NCI-H82 (cell line): ENCODE measurements at places on chromosomes 1 and 21.

DNA sequence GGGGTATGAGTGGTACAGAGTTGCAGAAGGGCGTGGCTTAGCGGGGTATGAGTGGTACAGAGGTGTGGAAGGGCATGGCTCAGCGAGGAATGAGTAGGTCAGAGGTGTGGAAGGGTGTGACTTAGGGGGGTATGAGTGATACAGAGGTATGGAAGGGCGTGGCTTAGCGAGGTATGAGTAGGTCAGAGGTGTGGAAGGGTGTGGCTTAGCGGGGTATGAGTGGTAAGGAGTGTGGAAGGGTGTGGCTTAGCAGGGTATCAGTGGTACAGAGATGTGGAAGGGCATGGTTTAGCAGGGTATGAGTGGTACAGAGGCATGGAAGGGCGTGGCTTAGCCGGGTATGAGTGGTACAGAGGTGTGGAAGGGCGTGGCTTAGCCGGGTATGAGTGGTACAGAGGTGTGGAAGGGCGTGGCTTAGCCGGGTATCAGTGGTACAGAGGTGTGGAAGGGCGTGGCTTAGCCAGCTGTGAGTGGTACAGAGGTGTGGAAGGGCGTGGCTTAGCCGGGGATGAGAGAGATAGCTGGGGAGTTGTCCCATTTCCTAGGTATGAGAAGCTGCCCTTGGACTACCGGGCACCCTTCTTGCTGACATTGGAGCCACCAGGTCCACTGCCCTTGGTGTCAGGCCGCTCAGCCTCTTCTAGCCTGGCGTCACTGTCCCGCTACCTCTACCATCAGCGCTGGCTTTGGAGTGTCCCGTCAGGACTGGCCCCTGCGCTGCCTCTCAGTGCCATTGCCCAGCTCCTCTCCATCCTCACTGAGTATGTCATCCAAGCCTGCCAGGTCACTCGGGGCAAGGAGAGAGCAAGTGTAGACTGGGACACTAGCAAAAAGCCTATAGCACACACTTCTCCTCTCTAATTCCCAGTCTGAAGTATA, 29.8 kb downstream of the HYI start:
- no peak for DNase-seq

GRCh38 chr1:110800079-110800478, 72.9 kb upstream of the CD53 start:
- DNase-seq: peak; percentile 13

- DNase-seq: peak; percentile 99
Measured at GRCh38 chr1:165441166-165441880, 3.6 kb downstream of the RXRG start.

- DNase-seq: peak; percentile 50
Measured at GRCh38 chr1:46183079-46183847, 7.0 kb upstream of the P3R3URF start.

GRCh38 chr1:152681616-152682015, 4.3 kb upstream of the LCE2B start:
- peak; percentile 13 for DNase-seq

- no peak for DNase-seq
Measured at GRCh38 chr1:173356191-173356762, 120.9 kb upstream of the PRDX6 start.

DNA sequence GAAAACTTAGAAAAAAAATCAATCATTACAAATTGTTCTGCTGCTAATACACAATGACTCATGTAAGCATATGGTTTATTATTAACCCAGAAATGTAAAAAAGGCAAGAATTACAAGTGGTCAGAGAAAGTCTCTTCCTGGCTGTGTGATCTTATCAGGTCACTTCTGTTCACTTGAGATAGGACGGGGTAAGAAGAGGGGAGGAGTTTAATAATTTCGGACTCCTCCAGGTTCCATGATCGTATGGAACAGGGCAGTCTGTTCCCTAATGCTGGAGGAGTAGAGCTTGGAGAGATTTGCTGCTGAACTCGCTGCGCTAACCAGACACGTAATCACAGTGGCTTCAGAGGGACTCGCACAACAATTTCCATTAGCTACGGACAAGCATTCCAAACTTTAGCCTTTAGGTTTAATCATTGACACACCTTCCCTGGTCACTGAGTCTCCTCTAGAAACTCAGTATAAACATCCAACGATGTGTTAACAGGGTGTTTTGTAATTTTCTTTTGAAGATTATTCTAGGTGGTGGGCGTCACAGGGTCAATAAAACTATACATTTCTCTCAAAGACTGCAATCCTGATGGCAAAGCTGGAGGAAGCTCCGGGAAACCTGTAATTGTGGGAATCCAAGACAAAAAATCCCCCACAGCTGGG, 1.3 kb downstream of the CRYZ start:
- DNase-seq: peak; percentile 12

GRCh38 chr1:206776229-206776628, 3.9 kb upstream of the IL10 start:
- peak; percentile 25 for DNase-seq

- no peak for DNase-seq
Measured at GRCh38 chr1:220426989-220427388, 100.9 kb upstream of the MARK1 start.

GRCh38 chr1:2350911-2351655, 40.3 kb downstream of the MORN1 start:
- no peak for DNase-seq

DNA sequence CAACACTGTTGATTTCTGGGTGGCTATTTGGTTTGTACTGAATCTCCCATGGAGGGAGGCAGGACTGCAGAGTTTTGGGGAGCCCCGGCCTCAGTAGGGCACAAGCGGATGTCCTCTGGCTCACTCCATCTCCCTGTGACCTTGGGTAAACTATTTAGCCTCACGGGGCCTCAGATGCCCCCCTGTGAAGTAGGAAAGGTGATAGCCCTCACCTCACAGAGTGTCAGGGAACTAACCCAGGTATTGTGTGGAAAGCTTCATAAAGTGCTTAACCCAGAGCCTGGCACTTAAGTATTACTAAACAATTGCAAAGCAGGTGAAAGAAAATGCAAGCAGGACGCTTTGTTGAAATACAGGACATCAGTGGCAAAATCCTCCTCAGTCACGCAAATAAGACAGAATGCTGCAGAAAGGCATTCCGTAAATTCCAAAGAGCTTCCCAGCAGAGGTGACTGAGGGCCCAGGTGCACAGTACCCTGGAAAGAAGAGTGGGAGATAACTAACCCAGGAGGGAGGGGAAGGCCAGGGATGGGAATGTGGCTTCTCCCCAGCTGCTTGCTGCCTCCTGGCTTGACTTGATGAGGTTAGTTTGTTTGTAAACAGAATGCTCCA, 436.3 kb downstream of the PRDM2 start:
- no peak for DNase-seq

DNA sequence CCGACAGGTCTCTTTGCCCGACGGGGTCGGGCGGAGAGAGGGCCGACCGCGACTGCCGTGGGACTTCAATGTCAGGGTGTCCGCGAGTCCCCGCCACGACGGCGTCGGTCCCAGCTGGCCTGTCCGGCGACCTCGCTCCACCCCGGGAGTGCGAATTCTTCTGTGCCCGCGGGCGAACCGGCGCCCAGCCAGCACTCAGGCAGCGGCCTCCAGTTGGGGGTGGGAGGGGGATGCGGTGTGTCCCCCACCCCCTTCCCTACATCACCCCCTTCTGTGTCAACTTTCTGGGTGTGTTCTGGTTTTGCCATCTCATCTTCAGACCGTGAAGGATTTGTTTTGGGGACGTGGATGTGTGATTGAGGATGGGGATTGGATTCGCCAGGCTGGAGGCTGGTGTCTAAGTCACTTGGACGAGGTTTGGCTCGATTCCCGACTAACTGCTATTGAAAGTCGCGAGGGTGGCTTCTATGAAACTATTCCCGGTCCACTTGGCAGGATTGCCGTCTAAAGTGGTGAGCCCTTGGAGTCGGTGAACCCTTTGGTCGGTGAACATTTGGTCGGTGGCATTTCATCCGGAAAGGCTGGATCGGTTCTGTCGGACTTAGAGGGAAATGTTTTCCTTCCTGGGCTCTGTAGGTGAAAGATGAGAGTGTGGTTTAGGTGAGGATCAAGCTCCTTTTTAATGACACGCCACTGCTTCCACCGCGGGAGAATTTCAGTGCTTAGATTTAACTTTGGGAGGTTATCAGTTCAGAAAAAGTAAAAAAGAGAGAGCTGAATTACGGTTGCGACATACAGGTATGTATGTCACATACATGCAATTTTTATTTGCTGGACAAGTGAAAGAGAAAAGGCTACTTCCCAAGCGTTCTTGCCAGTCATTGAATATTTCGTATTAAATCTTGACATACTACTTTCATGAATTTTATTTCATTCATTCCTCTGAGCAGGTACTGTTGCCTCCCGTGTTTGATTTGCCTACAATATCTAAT, 771 bp downstream of the ABCD3 start:
- DNase-seq: peak; percentile 66

- DNase-seq: peak; percentile 18
Measured at GRCh38 chr1:230422221-230422981, 3.7 kb downstream of the PGBD5 start.

DNA sequence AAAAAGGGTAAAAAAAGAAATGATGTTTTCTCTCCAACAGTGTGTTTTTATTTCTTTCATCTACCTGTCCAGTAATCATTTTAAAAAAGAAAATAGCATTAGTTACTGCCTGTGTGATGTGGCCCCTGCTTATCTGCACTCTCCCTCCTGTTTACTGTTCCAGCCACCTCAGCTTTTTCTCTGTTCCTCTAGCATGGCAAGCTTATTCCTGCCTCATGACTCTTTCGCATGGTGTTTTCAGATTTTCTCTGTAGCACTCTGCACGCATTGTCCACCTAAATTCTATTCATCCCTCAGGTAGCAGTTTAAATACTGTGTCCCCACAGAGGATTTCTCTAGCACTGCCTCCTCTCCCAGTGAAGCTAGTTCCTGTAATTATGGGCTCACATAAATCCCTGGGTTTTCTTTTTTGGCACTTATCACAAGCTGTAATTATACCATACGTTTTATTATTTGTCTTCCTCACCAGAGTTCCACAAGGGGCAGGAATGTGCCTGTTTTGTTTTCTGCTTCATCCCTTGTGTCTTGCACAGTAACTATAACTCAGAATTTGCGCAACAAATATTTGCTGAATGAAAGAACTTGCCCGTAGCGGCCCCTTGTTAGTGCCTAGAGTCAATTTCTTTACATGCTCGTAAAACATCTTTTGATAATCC, 51.4 kb upstream of the LRIG2 start:
- DNase-seq: peak; percentile 21

- no peak for DNase-seq
Measured at GRCh38 chr21:45051580-45052434, 22.6 kb upstream of the ADARB1 start.

DNA sequence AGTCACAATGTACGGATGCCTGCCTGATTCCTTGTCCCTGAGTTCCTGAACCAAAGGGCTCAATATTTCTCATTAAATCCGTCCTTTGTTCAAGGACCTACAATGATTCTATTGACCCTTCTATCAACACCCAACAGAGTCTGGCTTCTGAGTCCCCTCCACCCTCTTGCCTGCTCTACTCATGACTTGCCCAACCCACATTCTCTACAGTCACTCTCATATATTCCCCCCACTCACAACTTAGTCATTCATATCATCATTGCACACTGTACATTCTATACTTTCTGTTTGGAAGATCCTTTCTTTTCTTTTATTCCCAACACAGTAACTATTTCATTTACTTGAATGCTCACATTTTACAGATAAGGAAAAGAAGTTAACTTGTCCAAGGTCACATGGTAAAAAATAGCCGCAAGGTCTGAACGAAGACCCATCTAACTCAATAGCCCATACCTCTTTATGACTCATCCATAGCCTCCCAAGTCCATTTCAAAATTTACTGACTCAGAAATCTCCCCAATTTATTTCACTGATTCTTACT, 3.6 kb downstream of the OTUD7B start:
- no peak for DNase-seq

GRCh38 chr1:113732802-113733201, 26.5 kb downstream of the PHTF1 start:
- no peak for DNase-seq

GRCh38 chr1:193019442-193020026, 39.6 kb downstream of the UCHL5 start:
- DNase-seq: peak; percentile 81

DNA sequence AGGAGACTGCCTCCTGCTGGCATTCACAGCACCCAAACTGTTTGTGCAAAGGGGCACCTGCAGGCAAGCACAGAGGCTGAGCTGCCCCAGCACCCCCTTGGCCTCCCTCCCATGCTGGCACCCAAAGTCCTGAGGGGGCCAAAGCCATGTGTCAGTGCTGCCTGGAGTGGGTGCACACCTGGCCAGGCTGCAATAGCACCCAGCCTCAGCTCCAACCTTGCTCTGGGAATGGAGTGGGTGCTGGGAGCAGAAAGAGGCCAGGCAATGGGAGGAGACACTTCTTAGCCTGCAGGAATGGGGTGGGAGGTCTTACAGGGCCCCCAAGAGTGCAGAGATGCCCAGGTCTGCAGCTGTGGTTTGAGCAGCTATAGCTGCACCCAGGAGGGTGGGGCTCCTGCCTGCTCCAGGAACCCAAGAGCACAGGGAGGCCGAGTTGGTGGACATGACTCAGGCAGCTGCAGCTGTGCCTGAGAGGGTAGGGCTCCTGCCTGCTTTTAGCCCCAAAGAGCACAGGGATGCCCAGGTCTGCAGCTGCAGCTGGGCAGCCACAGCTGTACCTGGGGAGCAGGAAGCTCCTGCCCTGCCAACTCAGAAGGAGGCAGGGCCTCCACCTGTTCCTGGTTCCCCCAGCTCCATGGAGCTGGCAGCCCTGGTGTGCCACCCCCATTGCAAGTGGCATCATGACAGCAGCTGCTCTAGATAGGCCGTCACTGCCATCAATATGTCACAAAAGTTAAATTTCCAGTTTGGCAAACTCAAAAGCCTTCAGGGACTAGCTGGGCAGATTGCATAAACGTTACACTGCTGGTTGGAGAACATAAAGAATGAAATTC, 5.3 kb upstream of the CHD1L start:
- no peak for DNase-seq

DNA sequence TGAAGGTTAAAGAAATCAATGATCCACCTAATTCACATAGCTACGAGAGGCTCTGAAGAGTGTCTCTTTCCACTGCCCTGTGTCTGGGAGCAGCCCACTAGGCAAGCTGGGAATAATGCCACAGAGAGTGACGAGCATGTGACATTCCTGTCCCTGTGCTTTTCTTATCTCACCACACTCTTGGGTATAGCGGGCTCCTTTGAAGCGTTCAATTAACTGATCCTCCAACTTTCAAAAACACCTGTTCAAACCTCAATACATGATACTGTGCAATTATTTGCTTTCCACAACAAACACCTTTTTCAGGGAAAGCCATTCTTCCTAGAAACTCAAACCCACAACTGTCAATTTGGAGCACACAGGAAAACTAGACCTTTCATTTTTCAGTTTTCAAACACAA, 43.4 kb downstream of the PLPP3 start:
- no peak for DNase-seq

- DNase-seq: peak; percentile 26
Measured at GRCh38 chr1:23825762-23826522, 713 bp upstream of the HMGCL start.
